ENCODE measurements at places on chromosomes 2 and 18.

- no peak for DNase-seq
Measured at GRCh38 chr2:200662727-200663126, 76.9 kb downstream of the AOX1 start.

GRCh38 chr18:72820571-72820970, 47.2 kb downstream of the NETO1 start:
- no peak for DNase-seq

DNA sequence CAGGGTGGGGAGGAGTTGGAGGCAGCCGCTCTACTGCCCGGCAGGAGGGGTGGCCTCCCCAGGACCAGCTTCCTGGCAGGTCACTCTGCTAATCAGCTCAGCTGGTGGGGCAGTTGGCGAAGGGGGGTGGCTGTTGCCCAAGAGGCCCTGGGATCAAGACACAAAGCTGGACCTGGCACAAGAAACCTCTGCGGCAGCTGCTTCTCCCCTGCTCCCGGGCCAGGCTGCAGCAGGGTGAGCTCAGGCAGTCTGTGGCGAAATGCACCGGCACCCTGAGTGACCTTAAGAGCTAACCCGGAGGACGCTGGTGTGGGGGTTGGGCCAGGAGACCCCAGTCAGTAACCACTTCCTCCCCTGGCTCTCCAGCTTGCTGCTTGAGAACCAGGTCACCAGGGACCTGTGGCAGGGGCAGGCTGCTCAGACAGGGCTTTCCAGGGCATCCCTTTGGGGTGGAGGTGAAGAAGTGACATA, 31.1 kb downstream of the TOGARAM2 start:
- peak; percentile 34 for DNase-seq

DNA sequence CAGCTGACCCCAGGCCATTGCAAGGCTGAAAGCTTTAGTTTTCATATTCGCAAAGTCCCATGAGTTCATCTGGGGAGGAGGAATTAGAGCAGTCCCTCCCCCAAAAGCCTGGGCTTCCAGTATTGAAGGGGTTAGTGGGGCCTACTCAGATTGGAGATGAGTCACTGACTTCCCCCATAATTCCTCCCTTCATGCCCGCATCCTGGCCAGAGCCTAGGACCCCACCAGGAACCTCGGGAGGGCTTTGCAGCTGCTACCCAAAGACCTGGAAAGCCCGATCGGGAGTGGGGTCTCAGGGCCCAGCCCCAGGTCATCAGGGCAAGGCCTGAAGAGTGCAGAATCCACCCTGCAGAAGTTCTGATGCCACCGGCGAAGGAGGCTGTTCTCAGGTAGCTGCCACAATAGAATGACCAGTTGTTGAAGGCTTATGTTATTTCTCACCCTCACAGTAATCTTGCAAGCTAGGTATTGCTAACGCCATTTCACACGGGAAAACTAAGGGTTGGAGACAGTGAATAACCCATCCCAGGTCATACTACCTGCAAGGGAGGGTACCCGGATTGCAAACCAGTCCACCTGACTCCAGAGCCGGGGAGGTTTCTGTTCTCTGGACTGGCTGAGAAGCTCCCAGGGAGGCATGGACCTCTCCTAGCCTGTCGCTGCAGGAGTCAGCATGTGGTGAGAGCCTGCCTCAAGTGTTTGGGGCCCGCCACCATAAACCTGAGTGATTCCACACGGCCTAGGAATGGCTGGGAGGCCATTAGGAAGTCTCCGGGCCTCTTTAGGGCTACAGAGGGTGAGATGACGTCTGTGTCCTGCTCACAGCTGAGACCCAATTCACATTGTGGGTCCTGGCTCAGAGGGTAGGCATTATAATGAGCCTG, 5.8 kb upstream of the ARID5A start:
- DNase-seq: no peak

DNA sequence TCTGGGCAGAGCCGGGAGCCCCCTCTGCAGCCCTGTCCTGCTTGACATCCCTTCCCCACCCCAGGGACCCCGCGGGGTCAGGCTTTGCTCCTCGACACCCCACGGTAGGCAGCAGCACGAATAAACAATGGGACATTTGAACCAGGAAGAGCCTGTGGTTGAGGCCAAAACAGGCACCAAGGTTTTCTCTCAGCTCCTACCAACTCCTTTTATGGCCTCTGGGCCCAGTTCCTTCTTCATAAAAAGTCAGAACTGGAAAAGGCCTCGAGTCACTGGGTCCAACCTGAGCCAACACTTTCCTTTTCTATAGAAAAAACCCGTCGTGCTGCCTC, 20.6 kb downstream of the TEX44 start:
- DNase-seq: peak; percentile 44

- no peak for DNase-seq
Measured at GRCh38 chr2:61404438-61404837, 66.4 kb downstream of the USP34 start.

DNA sequence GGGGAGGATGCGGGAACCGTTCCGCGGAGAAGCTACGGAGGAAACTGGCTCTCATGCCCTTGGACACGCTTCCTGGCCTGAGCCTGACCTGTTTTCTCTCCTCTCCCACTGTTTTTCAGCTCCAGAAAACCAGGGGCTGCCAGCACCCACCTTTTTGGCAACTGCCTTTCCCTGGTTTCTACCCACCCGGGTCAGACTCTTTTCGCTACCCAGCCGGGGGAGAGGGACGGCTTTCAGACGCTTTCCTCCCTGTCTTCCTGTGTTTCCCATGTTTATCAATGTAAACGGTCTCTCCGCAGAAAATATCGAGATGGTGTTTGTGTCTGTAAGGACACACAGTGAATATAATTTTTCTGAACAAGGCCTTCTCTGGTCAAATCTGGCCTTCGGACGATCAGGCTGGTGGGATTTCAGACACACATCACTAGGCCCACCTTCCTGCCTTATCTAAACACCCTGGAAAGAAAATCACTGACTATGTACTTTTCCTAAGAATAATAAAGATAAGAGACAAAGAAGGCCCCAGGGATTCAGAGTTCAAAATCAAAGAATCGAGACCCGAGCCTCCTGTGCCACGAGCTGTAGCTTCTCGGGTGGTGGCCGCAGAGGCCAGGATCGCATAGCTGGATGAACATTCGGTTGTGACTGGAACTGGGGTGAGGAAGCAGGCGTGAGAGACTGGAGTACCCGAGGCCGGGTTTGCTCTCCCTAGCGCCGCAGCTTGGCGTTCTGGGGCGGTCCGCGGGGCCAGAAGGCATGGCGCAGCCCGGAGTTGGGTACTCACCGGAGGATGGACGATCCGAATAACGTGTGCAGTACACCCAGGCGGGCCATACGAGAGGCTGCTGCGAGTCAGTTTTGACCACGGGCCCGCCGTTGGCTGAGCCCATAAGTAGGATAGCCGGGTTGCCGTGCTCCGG, 1.7 kb downstream of the EN1 start:
- DNase-seq: no peak

DNA sequence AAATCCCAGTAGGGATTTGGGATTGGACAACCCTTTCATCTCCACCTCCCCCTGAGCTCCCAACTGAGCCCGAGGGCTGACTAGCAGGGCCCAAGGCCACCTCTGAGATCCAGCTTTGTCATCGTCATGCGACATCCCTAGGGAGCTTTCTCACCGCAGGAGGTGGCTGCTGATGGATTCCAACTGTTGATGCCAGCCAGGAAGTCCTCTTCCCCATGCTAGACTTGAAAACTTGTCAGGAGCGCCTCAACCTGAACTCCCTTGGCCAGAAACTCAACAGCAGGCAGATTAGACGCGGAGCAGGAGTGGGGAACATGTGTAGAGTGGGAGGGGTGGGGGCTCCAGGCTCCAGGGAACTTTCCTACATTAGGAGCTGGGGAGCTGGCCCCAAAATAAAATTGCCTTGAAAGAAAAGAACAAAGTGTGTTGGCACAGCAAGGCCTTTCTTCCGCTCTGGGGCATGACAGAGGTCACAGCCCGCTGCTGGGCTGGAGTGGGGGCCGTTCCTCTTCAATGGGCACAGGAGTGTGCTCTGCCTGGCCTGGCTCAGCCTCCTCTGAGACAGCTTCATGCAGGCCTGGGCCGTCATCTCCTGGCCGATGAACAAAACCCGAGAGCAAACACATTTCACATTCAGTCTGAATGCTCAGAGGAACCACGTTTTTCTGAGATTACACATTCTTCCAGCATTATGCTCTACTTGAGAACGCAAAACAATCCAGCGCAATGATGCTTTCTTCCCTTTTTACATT, 34.5 kb downstream of the EMILIN2 start:
- no peak for DNase-seq

DNA sequence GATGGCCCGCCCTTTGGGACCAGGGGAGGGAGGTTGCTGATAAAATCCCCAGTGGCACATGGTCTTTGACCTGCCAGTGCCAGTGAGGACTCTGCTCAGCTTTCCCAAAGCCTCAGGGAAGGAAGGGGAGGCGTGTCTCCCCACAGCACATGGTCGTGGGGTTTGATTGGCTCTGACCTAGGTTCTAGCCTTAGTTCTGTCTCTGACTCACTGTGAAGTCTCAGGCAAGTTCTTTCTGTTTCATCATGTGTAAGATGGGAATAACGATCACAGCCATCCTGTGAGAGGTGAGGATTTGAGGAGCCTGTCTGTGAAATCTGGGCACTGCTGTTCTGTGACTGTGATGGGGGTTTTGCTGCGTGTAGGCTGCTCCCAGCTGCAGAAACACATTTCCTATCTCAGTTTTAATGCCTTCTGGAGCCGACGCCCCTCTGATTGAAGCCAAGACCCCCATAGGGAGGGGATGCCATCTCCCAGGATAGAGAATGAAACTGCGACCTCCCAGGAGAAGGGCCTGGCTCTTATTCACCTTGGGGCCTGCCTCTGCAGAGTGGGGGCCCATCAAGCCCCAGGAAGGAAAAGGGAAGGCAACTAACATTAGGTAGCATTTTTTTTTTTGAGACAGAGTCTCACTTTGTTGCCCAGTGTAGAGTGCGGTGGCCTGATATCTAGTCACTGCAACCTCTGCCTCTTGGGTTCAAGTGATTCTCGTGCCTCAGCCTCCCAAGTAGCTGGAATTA, 84.0 kb downstream of the DDX1 start:
- DNase-seq: no peak

- peak; percentile 90 for DNase-seq
Measured at GRCh38 chr18:5464251-5464650, 79.5 kb downstream of the EPB41L3 start.

GRCh38 chr2:196200557-196200956, 29.2 kb upstream of the STK17B start:
- no peak for DNase-seq

Measured in inflammatory macrophage treated with lipopolysaccharide for 4 hours (primary cell).